ENCODE measurements at places on chromosomes 7 and 10.

- DNase-seq: no peak
These were observed 268 bp upstream of the IGFBP3 start for GRCh38 chr7:45921381-45921698.

DNA sequence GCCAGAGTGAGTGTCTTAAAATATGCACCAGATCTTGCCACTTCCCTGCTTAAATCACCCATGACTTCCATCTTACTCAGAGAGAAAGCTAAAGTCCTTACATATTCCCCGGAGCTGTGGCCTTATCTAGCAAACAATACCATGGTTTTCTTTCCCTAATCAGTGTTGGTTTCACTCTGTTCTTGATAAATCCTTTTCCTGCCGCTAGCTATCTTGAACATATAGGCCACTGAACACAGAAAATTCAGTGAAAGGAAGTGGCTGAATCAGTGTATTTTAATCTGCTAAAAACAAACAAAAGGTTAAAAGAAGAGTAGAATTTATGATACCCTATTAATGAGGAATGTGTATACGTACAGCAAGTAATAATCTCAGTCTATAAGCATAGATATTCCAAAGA, 42.0 kb upstream of the JAZF1 start:
- no peak for DNase-seq

DNA sequence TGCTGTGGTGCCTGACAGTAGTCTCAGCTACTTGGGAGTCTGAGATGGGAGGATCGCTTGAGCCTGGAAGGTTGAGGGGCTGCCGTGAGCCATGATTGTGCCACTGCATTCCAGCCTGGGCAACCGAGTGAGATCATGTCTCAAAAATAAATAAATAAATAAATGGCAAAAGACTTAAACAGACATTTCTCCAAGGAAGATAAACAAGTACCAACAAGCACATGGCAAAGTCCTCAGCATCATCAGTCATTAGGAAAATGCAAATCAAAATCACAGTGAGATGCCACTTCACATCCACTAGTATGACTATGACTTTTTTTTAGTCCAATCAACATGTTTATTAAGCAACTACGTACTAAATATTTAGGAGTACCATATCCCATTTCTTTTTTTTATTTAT, 21.3 kb upstream of the KPNA7 start:
- no peak for DNase-seq

- DNase-seq: no peak
These were observed 109.8 kb upstream of the NOBOX start for GRCh38 chr7:144513334-144513733.

DNA sequence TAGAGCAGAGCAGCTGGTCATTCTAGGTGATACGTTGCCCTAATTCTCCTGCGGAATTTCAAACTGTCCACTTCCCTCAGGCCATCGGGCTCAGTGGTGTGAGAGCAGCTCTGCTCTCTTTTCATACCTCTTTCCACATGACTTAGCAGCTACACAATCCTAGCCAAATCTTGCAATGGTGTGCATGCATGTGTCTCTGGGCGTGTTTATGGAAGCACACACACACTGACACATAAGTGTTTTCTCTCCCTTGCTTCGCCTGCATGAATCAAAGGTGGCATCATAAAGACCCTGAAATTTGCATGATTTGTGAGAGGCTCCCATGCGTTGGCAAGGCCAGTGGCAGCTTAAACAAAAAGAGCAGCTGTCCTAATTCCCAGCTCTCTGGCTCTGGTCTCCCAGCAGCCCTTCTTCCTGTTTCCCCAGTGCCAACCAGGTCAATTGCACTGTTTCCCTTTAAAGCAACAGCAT, 1189.5 kb downstream of the GATA3 start:
- DNase-seq: no peak

DNA sequence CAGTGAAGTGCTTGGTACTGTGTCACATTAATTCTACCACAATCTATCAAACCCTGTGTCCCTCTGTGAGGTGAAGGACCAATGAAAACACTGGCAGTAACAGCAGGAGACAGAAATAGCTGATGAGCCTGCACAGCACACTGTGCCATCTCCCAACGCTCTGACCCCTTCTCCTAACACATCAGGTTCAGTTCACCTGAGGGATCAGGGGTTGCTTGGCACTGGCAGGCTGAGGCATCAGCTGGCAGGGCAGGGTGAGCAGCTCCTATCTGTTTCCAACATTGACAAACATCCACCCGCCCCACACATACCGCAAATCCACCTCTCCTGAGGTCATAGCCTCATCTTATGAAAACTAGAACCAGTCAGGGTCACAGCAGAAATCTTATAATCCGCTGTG, 120.9 kb downstream of the ICA1 start:
- DNase-seq: no peak

DNA sequence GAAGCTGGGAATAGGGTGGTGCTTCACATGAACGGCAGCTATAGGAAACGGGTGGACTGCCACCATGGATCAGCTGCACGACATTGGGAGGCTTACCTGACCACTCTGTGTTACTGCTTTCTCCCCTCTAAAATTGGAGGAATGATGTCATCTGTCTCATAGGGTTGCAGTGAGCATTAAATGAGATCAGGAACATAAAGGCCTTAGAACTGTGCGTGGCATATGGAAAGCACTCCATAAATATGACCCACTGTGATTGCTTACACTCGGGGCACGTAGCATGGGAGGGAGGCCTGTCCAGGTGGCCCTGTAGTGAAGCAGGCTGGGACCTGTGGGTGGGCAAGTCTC, 9.7 kb downstream of the C10orf62 start:
- DNase-seq: no peak

- DNase-seq: no peak
These were observed 24.6 kb upstream of the SGMS1 start for GRCh38 chr10:50648089-50648934.

GRCh38 chr7:2863461-2864066, 19.5 kb upstream of the GNA12 start:
- peak; percentile 45 for DNase-seq

- no peak for DNase-seq
These were observed 243.2 kb upstream of the SLC26A5 start for GRCh38 chr7:103689255-103689654.

GRCh38 chr7:135405969-135406368, 103.9 kb downstream of the CNOT4 start:
- no peak for DNase-seq

GRCh38 chr10:125232841-125233240, 72.5 kb upstream of the CTBP2 start:
- DNase-seq: no peak

GRCh38 chr10:86253091-86254072, 113.2 kb downstream of the GRID1 start:
- DNase-seq: no peak

GRCh38 chr10:73220989-73221388, 26.1 kb downstream of the DNAJC9 start:
- no peak for DNase-seq

GRCh38 chr7:103887853-103888602, 101.4 kb downstream of the RELN start:
- no peak for DNase-seq

- no peak for DNase-seq
These were observed 109.9 kb downstream of the ZMIZ1 start for GRCh38 chr10:79178614-79179163.

GRCh38 chr10:52353205-52353604, 39.1 kb downstream of the DKK1 start:
- no peak for DNase-seq

GRCh38 chr10:59895629-59896116, 10.7 kb downstream of the CCDC6 start:
- no peak for DNase-seq

DNA sequence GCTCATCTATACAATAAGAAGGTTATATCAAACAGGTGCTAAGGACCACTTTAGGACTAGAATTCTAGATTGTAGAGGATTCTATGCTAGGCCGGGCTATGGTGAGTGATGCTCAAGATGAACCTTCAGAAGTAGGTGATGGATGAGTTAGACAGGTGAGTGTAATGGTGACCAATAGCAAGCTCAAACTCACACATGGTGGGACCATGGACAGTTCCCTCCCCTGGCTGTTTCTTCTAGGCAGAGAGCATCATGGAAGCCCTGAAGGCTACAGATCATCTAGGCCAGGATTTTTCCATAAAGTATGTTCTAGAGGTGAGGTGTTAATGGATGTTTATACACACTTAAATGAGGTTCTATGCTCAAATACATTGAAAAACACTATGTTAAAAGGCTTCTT, 162.2 kb upstream of the WDR11 start:
- no peak for DNase-seq

GRCh38 chr10:79105150-79105739, 36.5 kb downstream of the ZMIZ1 start:
- DNase-seq: no peak

DNA sequence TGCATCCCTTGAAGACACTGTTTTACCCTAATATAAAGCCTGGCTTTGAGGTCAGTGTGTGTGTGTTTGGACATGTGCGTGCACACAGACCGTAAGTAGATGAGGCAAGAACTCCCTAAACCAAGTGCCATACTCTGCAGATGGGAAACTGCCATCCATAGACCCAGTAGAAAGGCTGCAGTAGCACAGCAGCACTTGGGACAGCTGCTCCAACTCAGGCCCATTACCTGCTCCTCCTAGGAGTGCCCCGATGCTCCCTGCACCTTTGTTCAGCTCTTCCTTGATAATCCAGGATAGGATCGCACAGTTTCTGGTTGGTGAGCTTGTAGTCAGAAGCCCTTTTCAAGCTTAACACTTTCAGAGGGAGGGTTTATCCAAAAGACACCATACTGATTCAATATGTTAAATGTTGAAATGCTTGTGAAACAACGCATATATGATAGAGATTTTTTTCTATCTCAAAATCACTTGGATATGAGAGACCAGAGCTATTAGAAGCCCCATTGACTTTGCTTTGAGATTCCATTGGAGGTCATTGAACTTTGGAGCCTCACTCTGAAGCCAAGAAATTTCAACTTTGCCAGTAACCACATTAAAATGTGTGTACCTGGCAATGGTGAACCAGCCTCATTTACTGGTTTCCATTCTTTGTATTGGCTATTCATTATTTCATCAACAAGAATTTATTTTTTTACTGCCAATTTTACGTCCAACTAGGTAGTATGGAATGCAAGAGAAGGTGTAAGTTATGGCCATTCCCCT, 757.0 kb upstream of the GALNT17 start:
- no peak for DNase-seq

GRCh38 chr7:771234-772004, 44.3 kb upstream of the PRKAR1B start:
- no peak for DNase-seq

- DNase-seq: no peak
These were observed 106.0 kb downstream of the CYTH3 start for GRCh38 chr7:6166443-6166891.

GRCh38 chr10:71685554-71686232, 33.9 kb downstream of the C10orf105 start:
- DNase-seq: no peak

GRCh38 chr10:70518695-70519094, 40.1 kb downstream of the PALD1 start:
- DNase-seq: no peak

GRCh38 chr10:126868371-126868770, 36.9 kb upstream of the DOCK1 start:
- DNase-seq: no peak

GRCh38 chr7:27423290-27423689, 180.7 kb downstream of the EVX1 start:
- DNase-seq: no peak

- DNase-seq: no peak
These were observed 24.5 kb downstream of the XPNPEP1 start for GRCh38 chr10:109898666-109899355.

DNA sequence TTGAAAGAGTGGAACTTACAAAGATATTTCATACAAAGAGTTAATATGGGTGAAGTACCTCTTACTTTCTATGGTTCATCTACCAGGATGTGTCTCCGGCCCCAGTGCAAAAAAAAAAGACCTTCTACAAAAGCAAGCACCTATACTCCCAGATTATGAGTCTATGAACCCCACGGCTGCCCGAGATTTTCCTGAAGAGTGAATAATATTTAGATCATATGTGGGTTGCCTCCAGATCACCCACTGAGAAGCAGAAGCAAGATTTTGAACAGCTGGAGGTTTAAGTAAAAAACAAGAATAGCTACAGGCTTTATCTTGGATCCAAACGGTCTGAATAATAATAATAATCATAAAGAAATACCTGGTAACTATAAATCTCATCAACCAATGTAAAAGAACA, 207.7 kb downstream of the SKAP2 start:
- DNase-seq: no peak

DNA sequence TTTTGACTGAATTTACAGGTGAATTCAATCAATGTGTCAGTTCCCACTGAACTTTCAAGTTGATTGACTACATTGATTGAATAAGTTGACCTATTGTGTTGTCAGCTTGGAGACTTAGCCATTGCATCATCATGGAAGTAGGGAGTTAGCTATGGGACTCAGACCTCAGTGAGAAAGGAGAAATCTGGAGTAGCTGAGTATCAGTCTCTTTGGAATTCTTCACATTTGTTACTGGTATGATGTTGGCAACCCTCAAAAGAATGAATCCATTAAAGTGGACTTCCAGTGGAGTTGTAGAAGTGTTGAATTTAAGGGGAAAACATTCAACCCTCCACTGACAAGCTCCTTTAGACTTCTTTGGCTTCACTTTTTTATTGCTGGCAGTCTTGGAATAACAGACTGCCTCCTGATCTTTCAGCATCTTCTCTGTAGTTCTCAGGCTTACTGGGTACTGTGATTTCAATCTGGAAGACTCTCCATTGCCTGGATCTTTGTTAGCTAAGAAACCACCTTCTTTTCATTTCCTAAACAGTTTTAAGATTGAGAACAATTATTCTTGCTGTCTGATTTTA, 160.3 kb upstream of the NRP1 start:
- DNase-seq: no peak

GRCh38 chr10:107163881-107164861, at the start of gene SORCS1:
SORCS1 (minus strand) TSS chr10:107164706.
- no peak for DNase-seq

DNA sequence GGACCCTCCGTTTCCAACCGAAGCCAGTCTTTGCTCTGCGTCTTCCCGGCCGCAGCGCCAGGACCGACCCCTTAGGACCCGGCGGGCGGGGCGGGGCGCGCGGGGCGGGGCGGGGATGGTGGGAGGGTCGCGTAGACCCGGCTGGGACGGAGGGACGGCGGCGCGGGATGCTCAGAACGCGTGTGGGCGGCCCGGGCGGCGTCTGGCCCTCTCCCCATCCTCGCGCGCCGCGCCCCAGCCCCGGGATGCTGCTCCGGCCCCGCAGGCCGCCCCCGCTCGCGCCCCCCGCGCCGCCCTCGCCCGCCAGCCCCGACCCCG, at the start of gene UTF1:
TSS of gene UTF1 (plus strand) at position 174 of the 318 bp plus-strand sequence. CDS start at position 246, 72 bp downstream.
- DNase-seq: no peak
